Choroid plexus epithelial cell (primary cell): ENCODE measurements at places on chromosomes 5 and 9.

DNA sequence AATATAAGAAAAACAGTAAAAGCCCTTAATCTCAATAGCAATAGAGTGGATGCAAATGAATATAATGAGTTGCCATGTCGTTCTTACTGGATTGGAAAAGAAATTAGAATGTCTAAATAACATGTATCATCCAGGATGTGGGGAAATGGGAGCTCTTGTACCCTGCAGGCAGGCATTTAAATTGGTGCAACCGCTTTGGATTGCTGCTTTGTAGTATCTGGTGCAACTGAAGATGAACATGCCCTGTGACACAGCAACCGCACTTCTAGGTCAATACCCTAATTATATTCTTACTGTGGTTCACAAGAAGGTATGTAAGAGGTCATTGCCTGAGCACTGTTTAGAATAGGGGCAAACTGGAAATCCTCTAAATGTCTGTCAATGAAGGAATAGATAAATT lies 18.9 kb downstream of the MRPS30 start:
- DNase-seq = no peak

GRCh38 chr5:108386345-108387061 lies 4.6 kb upstream of the FBXL17 start:
- DNase-seq = peak; percentile 75

GRCh38 chr5:146103594-146103993 lies 1.8 kb downstream of the PLAC8L1 start:
- DNase-seq = peak; percentile 20

DNA sequence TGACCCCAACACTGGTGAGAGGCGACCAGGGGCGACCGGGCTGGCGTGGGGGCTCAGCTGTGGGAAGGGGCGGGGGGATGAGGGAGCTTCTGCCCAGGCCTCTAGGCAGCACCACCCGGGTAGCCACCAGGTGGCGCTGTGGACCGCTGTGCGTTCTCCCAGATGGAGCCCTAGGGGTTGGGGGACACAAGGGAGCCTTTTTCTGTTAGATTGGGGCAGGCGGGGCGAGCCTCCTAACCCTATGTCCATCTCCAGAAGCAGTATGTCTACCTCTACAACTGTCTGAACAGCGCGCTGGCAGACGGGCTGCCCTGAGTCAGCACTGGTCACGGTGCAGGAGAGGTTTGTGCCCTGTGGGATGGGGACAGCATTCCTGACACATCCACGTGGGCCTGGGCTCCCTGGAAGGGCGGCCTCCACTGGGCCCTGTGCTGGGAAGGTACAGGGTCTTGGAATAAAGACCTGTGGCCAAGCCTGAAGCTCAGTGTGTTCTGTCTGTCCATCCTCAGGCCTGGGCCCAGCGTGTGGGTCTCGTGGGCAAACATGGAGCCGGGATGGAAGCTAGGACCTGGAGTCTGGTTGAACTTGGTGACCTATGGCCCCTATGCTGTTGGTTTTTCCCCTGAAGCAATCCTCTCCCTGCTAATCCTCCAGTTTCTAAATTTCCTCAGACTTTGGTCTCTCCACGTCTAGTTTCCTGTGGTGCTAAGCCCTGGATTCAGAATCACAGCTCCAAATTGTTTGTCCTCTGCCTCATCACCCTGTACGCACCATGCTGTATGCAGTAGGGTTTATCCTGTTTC lies 23.1 kb upstream of the SPTLC1 start:
- DNase-seq = peak; percentile 69

GRCh38 chr5:73994963-73995362 lies 369.0 kb downstream of the ARHGEF28 start:
- DNase-seq = peak; percentile 9

DNA sequence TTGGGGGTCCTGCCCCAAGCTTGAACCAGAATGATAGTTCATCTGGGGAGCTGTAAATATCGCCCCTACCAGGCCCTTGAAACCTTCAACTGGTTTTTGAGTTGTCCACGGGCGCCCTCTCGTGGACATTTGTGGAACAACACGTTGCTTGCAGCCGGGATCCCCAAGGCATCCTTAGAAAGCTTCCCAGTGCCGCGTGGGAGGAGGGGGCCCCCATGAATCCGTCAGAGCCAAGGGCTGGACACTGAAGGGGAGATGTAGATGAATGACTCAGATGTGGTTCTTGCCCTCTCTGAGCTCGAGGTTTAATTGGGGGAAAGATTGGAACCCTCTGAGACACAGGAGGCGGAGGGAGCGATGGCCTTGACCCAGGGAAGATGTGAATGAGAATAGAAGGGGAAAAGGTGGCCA lies 31.8 kb upstream of the ORM1 start:
- peak; percentile 71 for DNase-seq

DNA sequence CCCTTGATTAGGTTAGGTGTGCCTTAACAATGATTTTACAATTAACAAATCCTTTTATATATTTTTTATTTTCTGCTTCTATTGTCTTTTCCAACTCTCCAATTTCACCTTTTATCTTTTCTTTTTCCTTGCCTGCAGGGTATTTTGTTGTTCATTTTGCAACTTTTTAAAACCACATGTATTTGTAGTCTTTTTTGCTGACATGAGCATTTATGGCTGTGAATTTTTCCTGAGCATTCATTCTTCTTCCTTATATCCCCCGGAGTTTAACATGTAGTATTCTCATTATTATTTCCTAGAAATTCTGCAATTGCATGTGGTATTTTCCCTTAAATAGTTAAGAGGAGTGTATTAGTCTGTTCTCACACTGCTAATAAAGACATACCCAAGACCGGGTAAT lies 41.6 kb downstream of the FAM81B start:
- no peak for DNase-seq

GRCh38 chr5:157485811-157486210 lies 25.8 kb downstream of the NIPAL4 start:
- DNase-seq = no peak

DNA sequence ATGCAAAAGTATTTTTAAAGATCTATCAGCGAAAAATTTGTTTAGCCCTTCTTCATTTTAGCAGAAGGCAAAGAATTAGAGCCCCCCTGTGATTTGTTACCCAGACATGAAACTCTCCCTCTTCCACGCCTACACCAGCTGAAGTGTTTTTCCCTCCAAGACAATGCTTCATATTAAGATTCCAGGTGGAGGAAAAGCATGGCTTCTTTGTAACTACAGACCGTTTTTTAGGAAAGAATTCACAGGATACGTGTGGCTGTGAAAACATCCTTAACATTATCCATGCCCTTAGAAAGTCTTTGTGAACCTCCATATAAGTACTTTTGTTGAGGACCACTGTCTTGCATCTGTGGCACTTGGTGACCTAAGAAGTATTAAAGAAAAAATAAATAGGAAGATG lies 121.8 kb upstream of the MTAP start:
- DNase-seq = no peak

DNA sequence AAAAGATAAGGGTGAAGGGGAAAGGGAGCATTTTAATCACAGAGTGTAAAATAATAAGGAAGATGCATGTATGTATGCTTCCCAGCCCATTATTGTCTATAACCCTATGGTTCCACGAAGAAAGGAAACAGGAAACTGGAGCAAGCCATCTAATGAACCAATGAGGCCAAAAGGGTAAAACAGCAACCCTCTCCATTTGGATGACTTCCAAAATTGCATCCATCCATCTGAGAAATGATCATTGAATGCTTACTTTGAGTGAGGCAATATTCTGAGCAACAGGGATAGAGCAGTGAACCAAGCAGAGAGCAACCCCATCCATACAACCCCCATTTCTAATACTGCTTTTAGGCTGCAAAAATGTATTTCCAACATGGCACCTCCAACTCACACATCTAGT lies 46.9 kb downstream of the ARL15 start:
- peak; percentile 26 for DNase-seq

DNA sequence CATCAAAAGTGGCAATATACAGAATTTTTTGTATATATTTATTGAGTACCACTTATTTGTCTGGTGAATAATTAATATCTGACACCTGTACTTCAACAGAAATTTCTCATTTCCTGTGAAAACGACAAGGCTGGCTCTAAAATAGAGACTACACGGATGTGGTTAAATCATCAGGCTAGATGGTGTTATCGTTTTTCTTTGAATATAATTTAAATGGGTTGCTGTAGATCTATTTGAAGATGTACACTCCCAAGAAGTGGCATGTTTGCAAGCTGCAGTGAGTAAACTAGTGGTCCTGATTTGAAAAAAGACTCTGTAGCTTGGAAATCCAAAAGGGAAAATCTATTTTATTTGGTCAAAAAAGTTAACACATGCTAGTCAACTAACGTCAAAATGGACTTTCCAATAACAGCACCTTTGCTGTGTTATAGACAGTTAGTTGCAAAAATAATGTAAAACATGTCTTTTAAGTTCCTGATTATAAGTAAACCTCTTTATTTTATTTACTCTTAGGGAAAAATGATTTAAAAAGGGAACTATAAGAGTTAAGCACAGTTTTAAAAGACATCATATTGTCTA lies 13.8 kb downstream of the ST8SIA4 start:
- DNase-seq = no peak

GRCh38 chr9:4973902-4974301 lies 11.2 kb upstream of the JAK2 start:
- DNase-seq = peak; percentile 46

DNA sequence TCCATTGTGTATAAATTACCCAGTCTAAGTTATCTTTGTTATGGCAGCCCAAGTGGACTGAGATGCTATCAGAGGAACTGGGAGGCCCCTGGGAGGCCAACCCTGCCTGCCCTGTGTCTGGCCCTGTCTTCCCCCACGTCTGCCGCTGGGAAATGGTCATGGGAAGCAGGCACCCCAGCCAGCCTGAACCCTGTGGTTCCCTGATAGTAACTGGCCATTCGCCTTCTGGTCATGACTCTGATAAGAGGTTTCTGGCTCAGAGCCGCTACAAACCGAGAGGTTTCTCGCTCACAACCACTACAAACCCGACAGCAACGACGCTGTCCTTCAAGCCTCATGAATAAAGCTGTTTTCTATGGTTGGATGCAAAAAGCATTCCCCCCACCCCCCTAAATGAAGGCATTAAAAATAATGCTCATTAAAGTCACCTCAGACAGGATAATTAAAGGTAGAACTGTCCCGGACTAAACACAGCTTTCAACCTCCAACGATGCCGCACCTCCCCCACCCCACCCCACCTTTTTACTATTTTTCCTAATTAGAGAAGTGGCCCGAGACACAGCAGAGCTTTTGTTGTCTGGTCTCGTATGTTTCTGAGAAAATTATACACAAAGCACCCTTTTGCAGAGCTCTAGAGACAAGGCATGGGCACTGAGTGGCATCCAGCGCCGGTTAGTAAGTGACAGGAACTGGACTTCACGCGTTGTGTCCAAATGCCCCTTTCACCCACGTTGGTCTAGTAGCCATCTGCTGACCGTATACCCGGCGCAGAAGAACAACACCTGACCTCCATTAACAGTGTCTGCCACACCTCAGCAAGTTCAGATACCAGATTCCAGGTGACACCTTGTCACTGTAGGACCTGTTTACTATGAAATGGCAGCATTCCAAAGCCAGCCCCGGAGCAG lies 140.8 kb downstream of the COL23A1 start:
- DNase-seq = no peak

DNA sequence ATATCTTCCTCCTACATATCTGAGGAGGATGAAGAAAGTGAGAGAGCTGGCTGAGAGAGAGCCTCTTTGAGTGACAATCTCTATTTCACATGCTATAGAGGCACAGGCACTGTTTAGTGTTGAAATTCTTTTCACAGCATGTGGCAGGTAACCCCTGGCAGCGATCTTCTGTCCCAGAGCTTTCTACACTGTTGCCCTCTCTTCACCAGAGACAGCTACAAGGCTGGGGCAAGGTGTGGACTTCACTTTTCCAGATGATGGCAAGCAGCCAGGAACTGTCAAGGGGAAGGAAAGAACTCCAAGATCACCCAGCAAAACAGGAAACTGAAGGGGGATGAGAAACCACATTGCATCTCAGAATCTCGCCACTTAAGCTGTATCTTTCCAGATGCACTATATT lies 205.2 kb downstream of the CAAP1 start:
- DNase-seq = no peak

GRCh38 chr5:164356790-164357189 lies 851.4 kb downstream of the MAT2B start:
- DNase-seq = no peak

GRCh38 chr5:148858547-148858946 lies 32.1 kb downstream of the ADRB2 start:
- DNase-seq = no peak

- DNase-seq = no peak
These were observed 16.6 kb upstream of the ENTREP1 start for GRCh38 chr9:69308206-69308931.

DNA sequence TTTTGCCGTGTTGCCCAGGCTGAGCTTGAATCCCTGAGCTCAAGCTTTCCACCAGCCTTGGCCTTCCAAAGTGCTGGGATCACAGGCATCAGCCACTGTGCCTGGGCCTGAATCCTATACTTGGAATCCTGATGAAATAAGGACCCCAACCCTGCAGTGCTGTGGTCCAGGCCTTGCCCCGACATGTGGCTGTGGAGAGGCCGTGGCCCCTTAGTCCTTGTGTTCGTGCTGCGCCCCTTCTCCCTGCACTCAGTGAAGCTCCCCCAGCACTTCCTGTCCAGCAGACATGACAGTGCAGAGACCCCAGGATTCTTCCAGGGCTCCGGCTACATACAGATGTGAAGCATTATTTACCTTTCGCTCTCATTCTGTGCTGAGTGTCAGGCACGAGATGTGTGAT lies 52.9 kb downstream of the EHMT1 start:
- no peak for DNase-seq

DNA sequence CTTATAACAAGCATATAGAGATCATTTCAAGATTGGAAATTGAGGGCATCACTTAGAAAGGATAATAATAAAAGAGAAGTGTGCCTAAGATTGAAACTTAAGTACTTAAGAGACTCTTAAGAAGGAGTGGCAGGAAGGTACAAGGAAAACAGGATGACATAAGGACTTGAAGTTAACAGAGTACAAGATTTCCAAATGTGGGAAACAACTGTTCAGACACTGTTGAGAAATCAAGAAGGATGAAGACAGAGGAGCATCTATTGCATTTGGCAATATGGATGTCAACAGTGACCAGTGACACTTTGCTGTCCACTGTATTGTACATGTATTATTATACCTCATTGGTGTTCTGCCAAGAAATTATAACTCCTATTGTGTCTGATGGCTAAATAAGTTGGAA lies 157.8 kb upstream of the PTGER4 start:
- peak; percentile 35 for DNase-seq

- DNase-seq = no peak
These were observed 100.7 kb downstream of the NLN start for GRCh38 chr5:65822710-65823109.

DNA sequence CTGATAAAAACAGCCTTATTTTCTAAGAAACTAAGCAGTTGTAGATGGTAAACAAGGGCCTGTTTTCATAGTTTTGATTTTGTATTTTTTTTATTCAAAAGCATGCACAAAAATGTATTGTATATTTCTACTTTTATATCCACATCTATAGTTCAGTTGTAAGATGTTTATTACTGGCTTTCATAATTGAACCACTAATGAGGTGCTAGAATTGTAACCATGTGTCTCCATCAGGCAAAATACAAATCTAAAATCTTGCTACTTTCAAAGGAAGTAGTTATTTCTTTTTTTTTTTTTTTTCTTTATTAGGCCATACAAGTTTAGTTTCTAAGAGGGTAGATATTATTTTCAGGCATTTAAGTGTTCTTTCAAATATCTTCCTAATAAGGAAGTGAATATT lies 1755.0 kb downstream of the MAT2B start:
- no peak for DNase-seq
